Thoracic aorta endothelial cell (primary cell): ENCODE measurements at places on chromosomes 6 and 20. TPM values are rescaled to one million over a fixed set of nuclear protein-coding genes. Genes with fewer than 3 reads are reported as not detected.

NHLRC1 gene
- total RNA-seq, result 1.2 and 2.3 TPM in 2 replicates

DNAAF9 gene
- total RNA-seq, result 19.0 and 19.1 TPM in 2 replicates

ABHD12 gene
- total RNA-seq, result 30.2 and 34.6 TPM in 2 replicates

C6orf118 gene
- total RNA-seq, result not detected in 2 replicates

LY6G6F gene
- total RNA-seq, result not detected in 2 replicates

SLC32A1 gene
- total RNA-seq, result not detected in 2 replicates

GLP1R gene
- not detected in 2 replicates for total RNA-seq

CLVS2 gene
- not detected in 2 replicates for total RNA-seq

COL12A1 gene
- 3.1 and 16.1 TPM in 2 replicates for total RNA-seq

ADGRG6 gene
- total RNA-seq, result 12.2 and 37.5 TPM in 2 replicates

ZBP1 gene
- total RNA-seq, result not detected in 2 replicates

EPB41L1 gene
- 8.1 and 9.0 TPM in 2 replicates for total RNA-seq

TCF21 gene
- not detected in 2 replicates for total RNA-seq

C6orf163 gene
- total RNA-seq, result 3.1 and 4.6 TPM in 2 replicates

PTPN1 gene
- total RNA-seq, result 63.0 and 71.9 TPM in 2 replicates

HLA-DPA1 gene
- 5.2 and 16.8 TPM in 2 replicates for total RNA-seq

MED23 gene
- total RNA-seq, result 48.7 and 51.1 TPM in 2 replicates

TP53TG5 gene
- not detected in 2 replicates for total RNA-seq

HIVEP2 gene
- total RNA-seq, result 3.6 and 5.1 TPM in 2 replicates

TMEM244 gene
- total RNA-seq, result not detected in 2 replicates

KHDC1L gene
- total RNA-seq, result not detected in 2 replicates

ISM1 gene
- 0.07 TPM in 1 of 2 replicates, not detected in the other for total RNA-seq

RAB44 gene
- under 0.01 TPM in 1 of 2 replicates, not detected in the other for total RNA-seq

SLC4A11 gene
- total RNA-seq, result 3.6 and 3.9 TPM in 2 replicates

GSTA1 gene
- total RNA-seq, result not detected in 2 replicates

UBD gene
- 0.14 TPM in 1 of 2 replicates, not detected in the other for total RNA-seq

C4B gene
- 0.43 and 1.9 TPM in 2 replicates for total RNA-seq

SMLR1 gene
- not detected in 2 replicates for total RNA-seq

TNFRSF6B gene
- 13.2 and 15.5 TPM in 2 replicates for total RNA-seq

BCAS1 gene
- under 0.01 TPM in 1 of 2 replicates, not detected in the other for total RNA-seq

SLC22A3 gene
- 0.07 and 0.27 TPM in 2 replicates for total RNA-seq

STX11 gene
- total RNA-seq, result 7.0 and 11.3 TPM in 2 replicates

SNPH gene
- 4.8 and 6.9 TPM in 2 replicates for total RNA-seq

GRM4 gene
- not detected in 2 replicates for total RNA-seq

HLA-DQA1 gene
- not detected in 2 replicates for total RNA-seq

SLC22A16 gene
- total RNA-seq, result not detected in 2 replicates

DUSP15 gene
- 0.43 TPM in 1 of 2 replicates, not detected in the other for total RNA-seq

ABRACL gene
- 117 and 123 TPM in 2 replicates for total RNA-seq

SSTR4 gene
- not detected in 2 replicates for total RNA-seq
